Sigmoid colon (tissue), 7 donors: ENCODE measurements at places on chromosomes 12 and 14. TPM values are rescaled to one million over a fixed set of nuclear protein-coding genes. Genes with fewer than 3 reads are reported as not detected.

DNA sequence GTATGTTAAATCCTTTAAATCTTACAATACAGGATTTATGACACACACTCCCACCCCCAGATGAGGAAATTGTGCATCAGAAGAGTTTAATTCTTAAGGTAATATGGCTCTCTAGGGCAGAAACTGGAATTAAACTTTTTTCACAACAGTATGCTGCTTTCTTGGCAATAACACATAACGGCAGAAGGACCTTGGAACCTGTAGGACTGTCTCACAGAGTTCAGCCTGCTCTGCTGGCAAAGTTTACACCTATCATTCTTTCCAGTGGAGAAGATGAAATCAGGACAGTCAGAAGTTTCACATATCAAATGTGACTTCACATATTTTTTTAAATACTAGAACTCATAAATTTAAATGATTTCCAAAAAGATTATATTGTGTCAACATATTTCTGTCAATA is 30.6 kb upstream of the MYF6 start:
- no peak for DNase-seq

GRCh38 chr12:101857043-101857558 is 20.3 kb upstream of the DRAM1 start:
- no peak for DNase-seq

DNA sequence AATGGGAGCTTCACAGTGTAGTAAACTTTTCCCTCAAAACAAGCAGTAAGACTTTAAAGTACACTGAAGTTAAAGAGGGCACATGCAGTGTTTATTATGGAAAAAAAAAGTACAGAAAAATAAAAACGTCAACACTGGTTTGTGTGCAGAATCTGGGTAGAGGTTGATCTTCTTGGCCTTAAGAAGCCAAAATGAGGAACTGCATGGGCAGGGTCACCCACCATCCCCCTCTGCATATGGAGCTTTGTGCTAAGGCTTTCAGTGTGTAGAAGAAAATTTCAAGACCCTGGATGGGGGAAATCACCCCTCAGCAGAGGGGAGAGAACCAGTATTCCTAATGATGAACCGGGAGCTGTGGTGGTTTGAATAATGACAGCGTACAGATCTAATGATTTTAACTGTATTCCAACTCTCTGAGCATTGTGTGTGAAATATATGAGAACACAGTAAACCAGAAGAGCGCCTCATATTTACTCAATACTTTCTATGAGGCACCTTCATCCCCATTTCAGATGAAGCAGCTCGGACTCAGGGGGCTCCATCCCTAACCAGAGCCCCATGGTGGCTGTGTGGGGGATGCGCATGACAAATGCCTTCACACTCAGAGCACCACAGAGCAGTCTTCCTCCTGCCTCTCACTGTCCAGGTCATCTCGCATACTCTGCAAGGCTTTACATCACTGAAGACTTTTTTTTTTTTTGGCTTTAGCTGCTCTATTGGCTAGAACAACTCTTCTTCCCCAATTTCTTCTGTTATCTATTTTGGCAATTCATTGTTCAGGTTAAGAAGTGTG is 33.4 kb downstream of the ACADS start:
- DNase-seq = no peak

- DNase-seq = no peak
Measured at GRCh38 chr12:94320109-94320508, 139.6 kb downstream of the CEP83 start.

DNA sequence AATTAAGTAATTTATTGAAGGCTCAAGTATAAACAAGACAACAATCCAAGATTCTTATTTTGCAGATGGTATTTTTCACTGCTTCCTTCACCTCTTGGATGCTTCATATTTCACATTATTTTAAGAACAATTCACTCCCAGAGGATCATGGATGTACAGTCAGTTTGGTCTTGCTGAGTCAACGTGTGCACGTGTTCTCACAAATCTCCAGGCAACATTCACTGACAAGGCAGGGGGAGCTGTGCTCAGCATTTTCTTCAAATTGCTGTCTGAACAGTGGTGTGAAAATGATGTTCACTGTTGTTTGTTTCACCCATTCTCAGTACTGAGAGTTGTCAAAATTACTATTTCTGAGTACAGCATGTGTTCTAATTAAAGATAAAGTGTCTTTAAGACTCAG is 118.3 kb upstream of the SLC38A4 start:
- no peak for DNase-seq

Gene DHRS7
- 43.7 TPM for total RNA-seq
